NCI-H2081 (cell line): ENCODE measurements at places on chromosomes 5 and 9.
A peak's percentile ranks its signal among the peaks of the same experiment; 100 is the strongest.

DNA sequence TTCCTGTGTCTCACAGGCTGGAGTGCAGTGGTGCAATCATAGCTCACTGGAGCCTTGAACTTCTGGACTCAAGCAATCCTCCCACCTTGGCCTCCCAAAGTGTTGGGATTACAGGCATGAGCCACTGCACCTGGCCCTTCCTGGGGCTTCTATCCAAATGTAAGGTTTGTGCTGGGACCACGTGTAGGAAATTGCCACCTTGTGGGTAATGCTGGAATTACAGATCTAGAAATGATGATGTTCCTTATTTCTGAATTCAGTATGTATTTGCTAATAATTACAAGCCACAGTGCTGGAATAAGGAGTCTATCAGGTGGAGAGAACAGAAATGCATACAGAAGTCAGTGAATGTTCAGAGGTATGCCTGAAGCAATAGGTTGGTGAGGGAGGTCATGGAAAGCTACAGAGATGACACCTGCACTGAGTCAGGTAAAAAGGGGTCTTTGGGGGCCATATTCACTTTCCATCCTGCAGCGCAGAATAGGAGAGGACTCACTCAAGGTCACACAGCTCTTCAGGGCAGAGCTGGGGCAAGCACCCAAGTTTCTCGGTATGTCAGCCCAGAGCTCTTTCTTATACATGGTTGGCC is 8.8 kb upstream of the IGFBPL1 start:
- peak; percentile 64 for DNase-seq

DNA sequence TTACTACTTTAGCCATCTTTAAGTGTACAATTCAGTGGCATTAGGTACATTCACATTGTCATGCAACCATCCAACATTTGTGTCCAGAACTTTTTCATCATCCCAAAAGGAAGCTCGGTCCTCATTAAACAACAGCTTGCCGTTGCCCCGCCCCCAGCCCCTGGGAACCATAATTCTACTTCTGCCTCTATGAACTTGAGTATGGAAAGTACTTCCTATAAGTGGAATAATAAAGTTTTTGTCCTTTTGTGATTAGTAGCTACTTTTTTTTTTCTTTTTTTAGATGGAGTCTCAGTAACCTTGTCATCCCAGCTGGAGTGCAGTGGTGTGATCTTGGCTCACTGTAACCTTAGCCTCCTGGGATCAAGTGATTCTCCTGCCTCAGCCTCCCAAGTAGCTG is 5.0 kb downstream of the GBGT1 start:
- DNase-seq, result no peak

GRCh38 chr9:6897898-6898302 is 140.1 kb downstream of the KDM4C start:
- no peak for DNase-seq

DNA sequence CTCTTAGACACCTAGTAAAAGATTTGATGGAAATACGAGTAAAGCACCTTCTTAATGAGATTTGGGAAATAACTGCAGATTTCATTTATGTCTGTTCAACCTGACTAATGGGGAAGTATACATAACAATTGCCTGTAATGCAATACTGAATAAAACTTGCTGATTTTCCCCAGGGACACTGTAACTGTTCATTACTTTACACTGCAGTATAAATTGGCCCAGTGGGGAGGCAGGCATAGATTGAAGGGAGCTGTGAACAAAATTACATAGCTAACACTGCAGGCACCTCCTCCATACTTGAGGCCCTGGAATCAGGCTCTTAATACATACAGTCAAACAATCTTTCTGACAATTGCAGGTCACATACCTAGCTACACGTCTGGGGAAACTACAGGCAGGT is 216.2 kb downstream of the PTPRD start:
- DNase-seq, result peak; percentile 95

DNA sequence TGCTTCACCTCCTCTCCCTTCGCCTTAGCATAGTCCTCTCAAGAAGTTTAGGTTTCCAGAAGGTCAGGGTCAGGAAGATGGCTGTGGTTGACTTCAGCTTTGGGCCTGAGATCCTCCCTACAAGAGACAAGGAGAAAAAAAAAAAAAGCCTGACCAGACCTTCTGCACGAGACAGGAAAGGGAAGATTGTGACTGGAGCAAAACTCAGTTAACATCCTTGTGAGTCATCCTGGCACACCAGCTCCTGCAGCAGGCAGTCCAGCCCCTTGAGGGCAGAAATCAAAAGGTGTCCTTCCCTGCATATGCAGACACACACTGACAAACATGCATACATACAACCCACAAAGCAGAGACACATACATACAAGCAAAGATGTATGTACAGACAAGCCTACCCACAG is 18.0 kb upstream of the ENHO start:
- DNase-seq, result no peak

DNA sequence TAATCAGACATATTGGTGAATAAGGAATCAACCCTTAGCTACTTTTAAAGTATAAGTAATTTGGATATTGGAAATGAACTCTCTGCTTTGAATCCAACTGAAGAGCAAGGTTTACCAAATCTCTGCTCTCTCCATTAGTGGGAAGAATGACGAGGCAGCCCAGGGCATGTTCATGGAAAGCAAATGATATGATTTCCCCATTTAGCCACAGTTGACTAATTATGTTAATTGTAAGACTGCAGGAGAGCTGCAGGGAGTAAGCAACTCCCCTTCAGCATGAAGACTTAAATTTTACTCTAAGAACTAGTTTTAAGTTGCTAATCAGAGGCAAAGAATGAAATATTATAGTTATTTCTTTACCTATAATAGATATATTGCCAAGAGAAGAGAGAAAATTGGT is 194.3 kb upstream of the CD180 start:
- DNase-seq, result no peak
